ENCODE measurements at places on chromosomes 7 and 10.

- DNase-seq, result no peak
These were observed 95.4 kb upstream of the NPS start for GRCh38 chr10:127453706-127454105.

DNA sequence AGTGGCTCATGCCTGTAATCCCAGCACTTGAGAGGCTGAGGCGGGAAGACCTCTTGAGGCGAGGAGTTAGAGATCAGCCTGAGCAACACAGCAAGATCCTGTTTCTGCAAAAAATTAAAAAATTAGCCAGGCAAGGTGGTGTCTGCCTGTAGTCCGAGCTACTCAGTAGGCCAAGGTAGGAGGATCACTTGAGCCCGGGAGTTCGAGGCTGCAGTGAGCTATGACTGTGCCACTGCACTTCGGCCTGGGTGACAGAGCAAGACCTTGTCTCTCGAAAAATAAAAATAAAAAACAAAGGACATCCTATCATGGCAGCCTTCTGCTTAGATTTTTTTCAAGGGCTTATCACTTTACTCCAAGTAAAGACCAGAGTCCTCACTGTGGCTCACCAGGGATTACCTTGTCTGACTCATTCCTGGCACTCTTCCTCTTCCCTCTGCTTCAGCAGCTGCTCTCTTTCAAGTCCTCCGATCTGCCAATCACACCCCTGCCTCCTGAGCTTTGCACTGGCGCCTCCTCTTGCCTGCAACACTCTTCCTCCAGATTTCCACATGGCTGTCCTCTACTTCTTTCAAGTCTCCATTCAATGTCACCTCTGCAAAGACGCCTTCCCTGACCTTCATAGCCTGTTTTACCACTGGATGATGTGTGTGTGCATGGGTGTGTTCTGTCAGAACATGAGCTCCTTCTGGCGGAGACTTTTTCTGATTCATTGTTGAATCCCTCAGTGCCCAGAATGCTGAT, 7.7 kb downstream of the PRTFDC1 start:
- no peak for DNase-seq

- DNase-seq, result no peak
These were observed 356.4 kb downstream of the TNS3 start for GRCh38 chr7:47225387-47226131.

DNA sequence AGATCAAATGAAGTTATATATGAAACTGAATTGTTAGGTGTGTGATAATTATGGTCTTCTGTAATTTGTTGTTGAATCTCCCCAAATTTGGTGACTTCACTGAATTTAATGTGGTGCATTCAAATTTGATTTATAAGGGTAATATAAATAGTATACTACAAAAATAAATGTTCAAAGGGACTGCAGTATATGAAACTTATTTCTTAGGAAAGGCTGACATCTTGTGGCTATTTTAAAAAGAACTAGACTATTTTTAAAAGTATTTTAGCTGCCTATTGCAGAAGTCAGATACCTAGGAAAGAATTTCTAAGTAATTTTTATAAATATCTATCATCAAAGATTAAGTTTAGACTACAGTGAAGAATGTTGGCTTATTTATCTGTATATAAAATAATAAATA, 36.6 kb downstream of the ATRNL1 start:
- DNase-seq, result no peak

DNA sequence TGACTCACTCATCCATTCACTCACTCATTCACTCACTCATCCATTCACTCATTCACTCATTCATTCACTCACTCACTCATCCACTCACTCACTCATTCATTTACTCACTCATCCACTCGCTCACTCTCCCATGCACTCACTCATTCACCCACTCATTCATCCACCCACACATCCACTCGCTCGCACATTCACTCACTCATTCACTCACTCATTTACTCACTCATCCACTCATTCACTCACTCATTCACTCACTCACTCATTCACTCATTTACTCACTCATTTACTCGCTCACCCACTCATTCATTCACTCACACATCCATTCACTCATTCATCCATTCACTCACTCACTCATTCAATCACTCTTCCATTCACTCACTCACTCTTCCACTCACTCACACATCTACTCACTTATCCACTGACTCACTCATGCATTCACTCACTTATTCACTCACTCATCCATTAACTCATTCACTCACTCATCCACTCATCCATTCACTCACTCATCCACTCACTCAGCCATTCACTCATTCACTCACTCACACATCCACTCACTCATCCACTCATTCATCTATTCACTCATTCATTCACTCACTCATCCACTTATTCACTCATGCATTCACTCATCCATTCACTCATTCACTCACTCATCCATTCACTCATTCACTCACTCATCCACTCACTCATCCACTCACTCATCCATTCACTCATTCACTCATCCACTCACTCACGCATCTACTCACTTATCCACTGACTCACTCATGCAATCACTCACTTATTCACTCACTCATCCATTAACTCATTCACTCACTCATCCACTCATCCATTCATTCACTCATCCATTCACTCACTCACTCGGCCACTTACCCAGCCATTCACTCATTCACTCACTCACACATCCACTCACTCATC, 74.0 kb downstream of the CARD11 start:
- DNase-seq, result no peak

- DNase-seq, result no peak
These were observed 179.7 kb downstream of the CFTR start for GRCh38 chr7:117659531-117660011.

GRCh38 chr7:17940951-17941431, 697 bp upstream of the SNX13 start:
- DNase-seq, result no peak

DNA sequence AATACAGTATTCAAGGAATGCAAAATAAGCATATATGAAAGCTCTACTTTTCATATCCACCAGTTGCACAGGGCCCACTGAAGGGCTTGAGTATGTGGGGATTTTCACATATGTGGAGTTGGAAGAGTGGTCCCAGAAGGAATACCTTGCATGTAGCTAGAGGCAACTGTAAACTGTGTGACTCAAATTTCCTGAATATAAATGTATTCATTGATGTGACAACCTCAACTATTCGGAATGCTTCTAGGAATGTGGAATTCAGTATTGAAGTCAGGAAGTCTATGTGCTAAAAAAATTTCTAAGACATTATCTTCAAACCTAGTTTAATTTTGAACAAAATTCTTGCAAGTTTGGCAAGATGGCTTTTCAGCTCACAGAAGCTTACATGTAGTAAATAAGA, 695.5 kb upstream of the SEMA3D start:
- DNase-seq, result no peak

DNA sequence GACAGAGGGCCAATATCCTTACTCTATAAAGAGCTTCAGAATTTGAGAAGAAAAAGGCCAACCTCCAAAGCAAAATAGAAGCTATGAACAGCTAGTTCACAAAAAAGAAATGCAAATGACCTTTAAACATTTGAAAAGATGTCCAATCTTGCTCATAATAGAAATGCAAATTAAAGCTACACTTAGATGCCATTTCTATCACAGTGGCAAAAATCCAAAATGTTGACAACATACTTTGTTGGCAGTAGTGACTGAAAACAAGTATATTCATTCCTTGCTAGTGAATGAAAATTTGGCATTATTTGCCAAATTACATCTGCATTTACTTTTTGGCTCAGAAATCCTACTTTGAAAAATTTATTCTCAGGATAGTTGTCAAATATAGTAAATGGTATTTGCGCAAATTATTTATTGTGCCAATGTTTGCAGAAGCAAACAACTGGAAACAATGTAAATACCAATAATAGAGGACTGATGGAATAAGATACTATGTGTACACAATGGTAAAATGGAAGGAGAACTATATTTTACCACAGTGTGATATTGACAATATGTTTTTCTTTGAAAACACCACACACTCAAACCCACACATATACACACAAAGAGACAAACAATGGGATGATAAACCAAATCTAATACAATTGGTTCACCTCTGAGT, 9.4 kb downstream of the TMEM106B start:
- DNase-seq, result no peak

GRCh38 chr10:33236916-33237315, 97.6 kb downstream of the NRP1 start:
- no peak for DNase-seq
